Cerebellum (tissue), 4 donors: ENCODE measurements at places on chromosomes 3 and 15.

- no peak for DNase-seq
These were observed 22.1 kb downstream of the ZNF621 start for GRCh38 chr3:40546816-40547215.

GRCh38 chr3:192220915-192221314 lies 506.4 kb downstream of the FGF12 start:
- peak; percentile 16 for DNase-seq

- DNase-seq = no peak
These were observed 91.4 kb upstream of the SCN10A start for GRCh38 chr3:38907426-38907825.

DNA sequence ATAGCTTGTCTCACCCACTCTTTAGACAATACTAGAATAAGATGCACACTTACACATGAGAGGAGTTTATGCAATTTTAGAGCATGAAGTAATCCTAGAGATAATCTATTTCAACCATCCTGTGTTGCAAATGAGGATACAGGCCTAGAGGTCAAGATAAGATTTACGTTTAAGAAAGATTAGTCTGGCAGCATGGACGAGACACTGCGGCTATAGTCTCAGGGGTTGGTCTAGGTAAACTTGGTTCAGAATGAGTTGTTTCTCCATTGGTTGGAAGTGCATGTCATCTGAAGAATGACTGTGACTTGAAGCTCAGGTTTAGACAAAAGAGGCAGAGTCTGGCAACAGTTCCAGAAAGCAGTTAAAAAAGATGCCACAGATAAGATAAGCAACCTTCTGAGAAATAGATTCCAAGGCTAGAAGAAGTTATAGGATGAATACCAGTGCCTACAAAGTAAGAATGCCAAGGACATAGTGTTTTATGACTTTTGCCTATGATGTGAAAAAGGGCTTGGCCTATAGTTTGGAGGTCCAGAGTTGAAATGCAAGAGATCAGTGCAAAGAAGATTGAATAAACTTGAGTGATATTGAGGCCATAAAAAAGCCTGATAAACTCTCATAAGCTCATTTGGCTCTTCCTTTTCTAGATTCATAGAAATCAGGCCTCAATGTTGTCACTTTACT lies 631.0 kb downstream of the SQOR start:
- DNase-seq = no peak

DNA sequence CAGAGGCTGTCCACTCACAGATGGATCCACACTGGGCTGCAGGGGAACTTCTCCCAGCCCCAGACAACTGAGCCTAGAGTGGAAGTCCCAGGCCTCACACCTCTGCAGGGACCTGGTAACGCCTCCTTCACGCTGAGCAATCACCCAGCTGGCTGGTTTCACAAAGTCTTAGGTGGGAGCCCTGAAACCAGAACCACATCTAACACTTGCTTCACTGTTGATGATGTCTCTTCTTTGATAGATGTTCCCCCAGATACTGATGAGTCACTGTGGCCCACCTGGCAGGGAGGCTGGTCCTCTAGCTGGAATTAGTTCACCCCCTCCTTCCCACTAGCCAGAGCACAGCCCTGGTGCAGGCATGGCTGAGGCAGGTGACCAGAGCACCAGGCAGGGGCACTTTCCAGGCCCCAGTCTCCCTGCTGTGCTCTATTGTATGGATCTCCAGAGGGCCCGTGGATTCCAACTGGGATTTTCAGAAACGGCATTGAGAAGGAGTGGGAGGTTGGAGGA lies 33.5 kb downstream of the MYL3 start:
- DNase-seq = no peak

GRCh38 chr3:153462545-153462944 lies 300.5 kb downstream of the RAP2B start:
- DNase-seq = no peak

DNA sequence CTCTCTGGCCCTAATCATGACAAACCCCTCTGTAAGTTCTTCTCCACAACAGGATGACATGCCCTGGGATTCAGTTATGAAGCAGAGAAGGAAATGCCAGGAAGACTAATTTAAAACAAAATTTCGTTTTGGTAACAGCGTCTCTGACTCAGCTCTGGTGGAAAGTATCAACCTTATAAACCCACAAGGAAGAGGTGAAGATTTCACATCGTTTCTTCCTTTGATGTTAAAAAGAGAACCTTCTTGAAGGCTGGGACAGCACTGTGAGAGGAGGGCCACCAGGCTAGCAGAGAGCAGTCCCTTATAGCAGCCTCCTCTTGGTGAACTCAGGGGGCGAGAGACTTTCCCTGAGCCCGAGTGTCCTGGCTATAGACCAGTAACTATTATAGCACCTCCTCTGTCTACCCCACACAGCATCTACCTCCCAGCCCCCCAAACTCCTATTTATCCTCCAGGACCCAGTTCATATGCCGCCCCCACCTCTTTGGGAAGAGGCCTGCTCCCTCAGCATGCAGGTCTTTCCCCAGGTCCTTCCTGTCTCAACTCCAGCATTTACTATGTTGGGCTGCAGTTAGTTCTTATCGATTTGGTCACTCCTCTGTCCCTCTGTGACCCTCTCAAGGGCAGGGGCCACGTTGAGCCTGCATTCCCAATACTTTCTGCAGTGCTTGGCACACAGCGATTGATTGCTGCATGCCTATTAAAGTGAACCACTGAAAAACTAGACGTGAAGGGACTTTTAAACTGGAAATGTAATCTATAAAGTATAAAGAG lies 321.5 kb upstream of the ICE2 start:
- DNase-seq = no peak

- DNase-seq = no peak
These were observed 42.3 kb upstream of the ADAMTS17 start for GRCh38 chr15:100384108-100384410.

DNA sequence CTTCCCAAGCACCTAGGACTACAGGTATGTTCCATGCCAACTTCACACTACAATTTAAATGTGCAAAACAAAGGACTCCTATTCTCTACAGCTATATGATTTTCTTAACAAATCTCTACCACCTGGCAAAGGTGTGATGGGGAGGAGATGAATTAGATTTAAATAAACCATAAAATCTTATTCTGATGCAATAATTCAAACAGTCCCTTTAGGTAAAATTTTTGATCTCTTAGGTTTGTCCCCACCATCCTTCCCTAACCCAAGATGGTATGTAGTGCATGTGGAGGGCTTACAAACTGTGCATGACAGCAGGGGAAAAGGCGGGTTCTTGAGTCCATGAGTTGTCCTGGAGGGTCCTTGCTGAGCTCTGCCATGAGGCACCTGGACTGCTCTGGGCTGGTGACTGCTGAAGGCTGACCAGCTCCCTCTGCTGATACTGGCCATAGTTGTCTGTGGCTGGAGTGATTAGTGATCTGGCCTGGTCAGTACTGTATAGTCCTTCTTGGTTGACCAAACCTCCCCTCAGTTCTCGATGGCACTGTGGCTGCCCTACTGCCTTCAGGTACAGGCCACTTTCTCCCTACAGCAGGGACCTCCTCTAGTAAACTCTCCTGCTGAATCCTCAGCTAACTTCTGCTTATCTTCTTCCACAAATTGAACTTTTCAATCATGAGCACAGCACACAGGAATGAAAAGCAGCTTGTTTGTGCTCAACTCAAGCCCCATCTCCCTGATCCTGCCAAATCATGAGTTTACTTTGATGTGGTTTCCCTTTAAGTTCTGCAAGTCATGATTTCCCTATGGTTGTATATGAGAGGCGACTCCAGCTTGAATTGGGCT lies 30.1 kb downstream of the CFAP161 start:
- no peak for DNase-seq

DNA sequence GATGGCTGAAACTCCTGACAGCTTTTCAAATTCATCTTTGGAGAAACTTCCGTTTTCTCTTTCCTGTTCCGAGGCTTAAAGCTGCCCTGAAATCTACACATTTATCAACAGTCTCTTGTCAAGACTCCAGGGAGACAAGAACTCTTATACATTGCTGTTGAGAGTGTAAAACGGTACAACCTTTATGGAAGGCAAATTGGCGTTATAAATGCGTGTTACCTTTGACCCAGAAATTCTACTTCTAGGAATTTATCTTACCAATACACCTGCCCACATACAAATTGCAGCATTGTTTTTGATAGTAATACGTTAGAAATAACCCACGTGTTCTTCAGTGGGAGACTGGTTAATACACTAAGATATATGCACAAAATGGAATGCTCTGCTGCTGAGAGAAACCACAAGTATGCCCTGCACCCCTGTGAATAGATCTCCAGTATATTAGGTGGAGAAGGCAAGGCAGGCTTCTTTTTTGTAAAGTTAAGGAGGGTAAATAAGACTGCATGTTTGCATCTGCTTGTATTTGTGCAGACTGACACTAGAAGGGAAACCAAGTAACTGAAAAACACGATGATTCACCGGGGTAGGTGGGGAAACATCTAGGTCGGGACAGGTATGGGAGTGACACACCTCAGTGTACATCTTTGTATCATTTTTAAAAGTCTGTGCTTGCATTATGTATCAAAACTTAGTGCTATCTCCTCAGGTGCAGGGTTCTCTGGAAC lies 97.5 kb downstream of the IGF1R start:
- no peak for DNase-seq

DNA sequence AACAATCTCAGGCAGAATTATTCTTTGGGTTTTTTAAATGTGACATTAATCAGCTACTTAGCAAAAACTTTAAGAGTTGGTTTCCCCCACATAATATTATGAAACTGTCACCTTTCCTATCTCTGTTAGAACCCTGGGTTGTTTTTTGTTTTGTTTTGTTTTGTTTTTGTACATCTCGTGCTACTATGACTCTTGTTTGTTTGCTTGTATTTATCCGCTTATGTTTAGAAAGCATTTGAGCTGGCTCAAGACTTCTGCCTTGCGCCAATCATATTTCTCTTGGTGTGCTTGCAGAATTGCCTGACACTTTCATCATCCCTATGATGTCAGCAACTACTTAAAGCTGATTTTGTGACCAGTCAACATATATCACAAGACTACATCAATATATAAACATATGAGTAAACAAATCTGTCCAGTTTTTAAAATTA lies 116.9 kb downstream of the DCLK3 start:
- DNase-seq = no peak

DNA sequence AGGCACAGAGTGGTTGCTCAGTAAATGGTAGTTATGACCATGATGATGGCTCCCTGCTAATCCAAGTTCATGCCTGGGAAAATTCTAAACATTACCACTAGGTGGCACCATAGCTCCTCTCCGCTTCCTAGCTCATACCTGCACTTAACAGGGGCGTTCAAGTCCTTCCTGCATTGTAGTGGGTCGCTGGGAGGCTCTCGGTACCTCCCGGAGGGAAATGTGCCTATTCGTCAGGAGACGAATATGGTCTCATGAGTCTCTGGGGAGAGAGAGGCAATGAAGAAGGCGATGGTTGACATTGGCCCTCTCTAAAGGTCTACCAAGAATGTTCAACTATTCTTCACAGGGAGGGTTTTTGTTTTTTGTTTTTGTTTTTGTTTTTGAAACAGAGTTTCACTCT lies 10.9 kb downstream of the MESP1 start:
- DNase-seq = peak; percentile 82

GRCh38 chr3:71080517-71081083 lies 502.9 kb downstream of the FOXP1 start:
- DNase-seq = no peak

- DNase-seq = no peak
These were observed 13.3 kb downstream of the TAFA4 start for GRCh38 chr3:68919000-68919399.

DNA sequence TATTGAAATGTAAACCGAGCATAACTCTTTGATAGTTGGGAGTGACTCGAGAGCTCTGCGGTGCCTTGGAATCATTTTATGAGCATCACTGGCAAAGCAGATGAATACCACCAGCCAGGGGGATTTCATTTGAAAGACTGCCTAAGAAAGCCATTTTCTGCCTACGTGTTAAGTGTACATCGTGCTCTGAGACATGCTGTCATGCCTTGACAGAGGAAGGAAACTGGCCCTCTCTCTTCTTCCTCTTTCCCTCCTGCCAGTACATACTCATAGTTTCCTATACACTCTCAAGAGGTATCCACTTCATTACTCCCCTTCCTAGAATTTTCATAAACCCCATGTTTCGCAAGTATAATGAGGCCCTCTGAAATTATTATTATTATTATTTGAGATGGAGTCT lies 8.8 kb downstream of the BCL2A1 start:
- DNase-seq = no peak

DNA sequence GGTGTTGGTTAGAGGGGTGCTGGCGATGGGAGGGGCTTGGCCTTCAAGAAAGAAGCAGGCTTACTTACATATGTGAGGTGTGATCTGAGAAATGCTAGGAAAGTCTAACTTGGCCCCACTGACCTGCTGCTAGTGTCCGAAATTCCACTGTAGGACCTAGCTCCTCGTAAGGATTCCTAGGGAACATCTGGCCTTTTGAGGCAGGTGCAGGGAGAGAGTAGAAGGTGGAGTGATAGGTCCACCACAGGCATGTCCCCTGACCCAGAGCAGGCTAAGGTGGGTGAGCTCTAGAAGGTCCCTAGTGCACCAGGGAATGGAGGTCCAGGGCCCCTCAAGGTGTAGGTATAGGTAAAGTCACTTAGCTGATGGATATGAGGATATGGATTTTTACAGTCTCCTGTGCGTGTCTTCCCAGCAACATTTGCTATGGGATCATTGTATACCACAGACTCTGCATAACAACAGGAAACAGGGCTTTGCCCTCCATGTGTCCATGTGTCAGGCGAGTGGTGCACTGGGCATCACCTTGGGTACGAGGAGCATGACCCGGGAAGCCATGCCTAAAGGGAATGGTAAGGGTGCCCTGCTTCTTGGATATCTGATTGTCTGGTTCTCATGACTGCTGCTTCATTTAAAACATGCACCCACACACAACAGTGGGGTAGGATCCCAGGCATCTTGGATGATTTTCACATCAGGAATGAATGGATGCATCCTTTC lies 32.6 kb downstream of the POMGNT2 start:
- DNase-seq = no peak

DNA sequence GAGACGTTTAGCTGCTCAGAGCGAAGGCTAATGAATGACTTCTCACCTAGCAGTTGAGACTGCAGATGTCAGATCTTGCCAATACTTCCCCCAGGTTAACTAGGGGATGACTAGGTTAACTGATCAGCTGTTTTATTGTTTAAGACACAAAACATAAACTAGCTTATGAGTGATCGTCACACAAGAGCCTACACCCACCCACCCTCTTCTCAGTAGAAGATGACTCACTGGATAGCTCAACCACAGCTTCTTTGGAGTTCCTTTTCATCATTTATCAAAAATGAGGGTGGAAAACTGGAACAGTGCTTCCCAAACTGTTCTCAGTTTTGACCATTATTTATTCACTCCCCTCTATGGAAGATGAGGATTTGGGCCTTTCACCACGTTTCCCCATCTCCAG lies 25.2 kb downstream of the GASK1A start:
- DNase-seq = no peak

DNA sequence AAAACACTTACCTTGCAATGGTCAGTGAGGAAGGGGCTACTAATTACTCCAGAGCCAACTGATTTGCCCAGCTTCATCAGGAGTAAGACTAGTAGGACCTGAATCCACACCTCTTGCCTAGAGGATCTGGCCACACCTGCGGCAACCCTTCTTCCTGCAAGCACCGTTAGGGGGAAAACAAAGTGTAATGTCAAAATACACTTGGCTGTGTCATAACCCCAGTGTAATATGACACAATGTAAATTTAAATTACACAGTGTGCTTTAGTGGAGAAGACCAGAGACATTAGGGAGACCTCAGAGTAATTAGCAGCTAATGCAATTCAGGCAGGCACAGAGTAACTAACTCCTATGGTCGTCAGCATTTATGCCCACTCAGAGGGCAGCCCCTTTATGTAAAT lies 308.5 kb upstream of the ARRDC4 start:
- no peak for DNase-seq

- DNase-seq = no peak
These were observed 587.9 kb downstream of the TBL1XR1 start for GRCh38 chr3:176609361-176609760.
